CD4-positive, alpha-beta T cell treated with Interferon alpha-2 for 1 hour (primary cell): ENCODE measurements at places on chromosomes 1 and 21.

GRCh38 chr1:86823821-86824500 lies 90.0 kb downstream of the SELENOF start:
- no peak for DNase-seq

DNA sequence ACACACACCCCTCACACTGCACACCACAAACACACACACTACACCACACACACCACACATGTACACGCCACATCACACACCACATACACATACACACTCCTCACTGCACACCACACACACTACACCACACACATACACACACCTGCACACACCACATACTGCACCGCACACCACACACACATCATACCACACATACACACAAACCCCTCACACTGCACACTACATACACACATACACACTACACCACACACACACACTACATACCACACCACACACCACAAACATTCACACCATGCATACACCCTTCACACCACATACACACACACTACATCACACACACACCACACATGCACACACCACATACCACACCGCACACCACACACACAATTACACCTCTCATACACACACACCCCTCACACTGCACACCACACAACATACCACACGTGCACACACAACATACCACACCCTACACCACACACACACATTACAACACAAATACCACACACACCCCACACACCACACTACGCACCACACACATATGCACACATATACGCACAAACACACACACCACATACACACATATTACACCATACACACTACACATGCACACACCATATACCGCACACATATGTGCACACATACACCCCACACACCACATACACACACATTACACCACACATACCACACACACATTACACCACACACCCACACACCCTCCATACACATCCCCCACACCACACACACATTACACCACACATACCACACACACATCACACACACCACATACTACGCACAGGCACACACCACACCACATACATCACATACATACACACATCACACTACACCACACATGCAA lies 29.6 kb downstream of the RAB7B start:
- DNase-seq, result no peak

GRCh38 chr1:151058692-151059091 lies 730 bp downstream of the CDC42SE1 start:
- no peak for DNase-seq

DNA sequence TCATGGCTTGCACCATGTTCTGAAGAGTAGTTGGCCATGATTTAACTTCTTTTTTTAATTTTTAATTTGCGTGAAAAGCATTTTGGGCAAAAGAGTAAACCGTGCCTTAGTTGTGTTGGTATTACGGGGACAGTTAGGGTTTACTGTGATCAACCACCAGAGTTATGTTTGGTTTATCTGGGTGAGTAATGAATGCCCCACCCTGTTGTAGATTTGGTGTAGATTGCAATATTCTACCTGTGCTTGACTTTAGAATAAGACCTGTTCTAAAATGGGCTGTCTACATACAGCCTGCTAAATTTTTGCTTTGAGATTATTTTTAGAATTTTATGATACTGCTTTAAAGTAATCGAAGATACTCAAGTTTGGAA lies 1.4 kb downstream of the USP25 start:
- peak; percentile 54 for DNase-seq

DNA sequence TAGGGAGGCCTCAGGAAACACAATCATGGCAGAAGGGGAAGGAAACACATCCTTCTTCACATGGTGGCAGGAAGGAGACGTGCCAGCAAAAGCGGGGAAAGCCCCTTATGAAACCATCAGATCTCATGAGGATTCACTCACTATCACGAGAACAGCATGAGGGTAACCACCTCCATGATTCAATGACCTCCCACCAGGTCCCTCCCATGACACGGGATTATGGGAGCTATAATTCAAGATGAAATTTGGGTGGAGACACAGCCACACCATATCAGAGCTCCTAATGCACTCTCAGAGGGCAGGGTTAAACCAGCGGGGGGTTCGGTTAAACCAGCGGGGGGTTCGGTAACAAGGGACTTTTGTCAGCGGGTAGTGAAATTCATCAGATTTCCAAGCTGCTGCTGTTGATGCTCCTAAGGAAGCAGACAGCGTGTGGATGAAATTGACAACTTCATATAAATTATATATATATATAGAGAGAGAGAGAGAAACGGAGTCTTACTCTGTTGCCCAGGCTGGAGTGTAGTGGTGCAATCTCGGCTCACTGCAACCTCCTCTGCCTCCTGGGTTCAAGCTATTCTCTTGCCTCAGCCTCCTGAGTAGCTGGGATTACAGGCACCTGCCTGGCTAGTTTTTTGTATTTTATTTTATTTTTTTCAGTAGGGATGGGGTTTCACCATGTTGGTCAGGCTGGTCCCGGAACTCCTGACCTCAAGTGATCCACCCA lies 4.2 kb downstream of the CSTB start:
- DNase-seq, result no peak

- no peak for DNase-seq
These were observed 621.5 kb upstream of the ADGRL2 start for GRCh38 chr1:81179242-81179641.

- peak; percentile 7 for DNase-seq
These were observed 67.5 kb upstream of the DUSP10 start for GRCh38 chr1:221809091-221810029.

DNA sequence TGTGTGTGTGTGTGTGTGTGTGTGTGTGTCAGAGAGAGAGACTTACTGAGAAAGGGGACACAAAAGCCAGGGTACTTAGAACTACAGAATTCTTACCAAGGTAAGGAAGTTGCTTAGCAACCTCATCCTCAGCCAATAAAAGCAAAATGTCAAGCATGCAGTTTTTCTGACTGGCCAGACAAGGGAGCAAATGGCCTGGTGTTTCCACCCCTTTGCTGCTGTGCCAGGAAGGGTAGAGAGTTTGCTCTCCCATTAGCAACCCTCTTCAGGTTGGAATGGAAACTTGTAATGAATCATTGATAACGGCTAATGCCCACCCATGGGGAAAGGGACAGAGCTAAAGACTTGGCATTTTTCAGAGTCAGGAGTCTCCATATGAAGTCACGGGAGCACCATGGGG lies 10.6 kb downstream of the RXRG start:
- DNase-seq, result no peak

GRCh38 chr1:53731779-53732305 lies 7.1 kb downstream of the GLIS1 start:
- no peak for DNase-seq

- DNase-seq, result no peak
These were observed 2.1 kb downstream of the CNTN2 start for GRCh38 chr1:205045146-205045545.

GRCh38 chr1:4871373-4871772 lies 217.0 kb downstream of the AJAP1 start:
- no peak for DNase-seq

GRCh38 chr1:94846308-94846707 lies 26.2 kb downstream of the SLC44A3 start:
- no peak for DNase-seq

- DNase-seq, result peak; percentile 88
These were observed 43.4 kb upstream of the PIGV start for GRCh38 chr1:26744075-26744959.

GRCh38 chr1:96967311-96967710 lies 245.7 kb downstream of the PTBP2 start:
- no peak for DNase-seq

- no peak for DNase-seq
These were observed 58.7 kb downstream of the MAB21L3 start for GRCh38 chr1:116169898-116170297.
